DMS 273 treated with DMSO at 0.1 percent for 48 hours (cell line): ENCODE measurements at places on chromosomes 4 and X.

DNA sequence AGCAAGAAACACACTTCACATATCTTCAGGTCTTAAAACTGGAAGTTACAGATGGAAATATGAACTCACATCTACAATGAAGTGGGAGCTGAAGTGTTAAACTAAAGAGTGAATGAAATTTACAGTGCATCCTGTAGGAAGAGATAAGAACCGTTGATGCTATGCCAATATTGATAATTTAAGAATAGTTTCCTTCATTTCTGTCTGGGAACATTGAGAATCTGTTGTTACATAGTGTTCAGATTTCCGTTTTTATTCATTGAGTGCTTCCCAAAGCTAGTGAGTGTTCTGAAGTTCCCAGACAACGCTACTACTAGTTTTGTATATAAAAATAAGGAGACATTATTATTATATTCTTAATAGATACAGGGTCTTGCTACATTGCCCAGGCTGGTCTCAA, 52.3 kb downstream of the UBE2K start:
- DNase-seq: no peak

GRCh38 chr4:150039274-150040127, 38.7 kb upstream of the DCLK2 start:
- DNase-seq: peak; percentile 26

GRCh38 chr4:38914854-38915253, 47.2 kb downstream of the FAM114A1 start:
- no peak for DNase-seq

DNA sequence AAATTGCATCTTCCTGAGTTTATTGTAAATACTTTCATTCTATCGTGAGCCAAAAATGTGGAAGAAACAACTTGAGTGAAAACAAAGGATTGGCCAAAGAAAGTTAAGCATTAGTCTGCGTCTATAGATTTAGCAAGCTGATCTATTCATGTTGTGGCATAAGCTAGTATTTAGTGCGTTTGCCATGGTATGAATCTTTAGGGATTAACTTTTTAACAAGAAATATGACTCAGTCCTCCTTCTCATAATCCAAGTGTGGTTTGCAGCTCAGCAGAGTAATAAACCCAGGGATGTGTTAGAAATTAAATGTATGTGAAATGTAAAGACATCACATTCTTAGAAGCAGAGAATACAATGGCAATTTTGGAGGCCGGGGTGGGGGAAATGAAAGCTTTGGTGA, 1110.9 kb downstream of the NLGN4X start:
- DNase-seq: no peak

DNA sequence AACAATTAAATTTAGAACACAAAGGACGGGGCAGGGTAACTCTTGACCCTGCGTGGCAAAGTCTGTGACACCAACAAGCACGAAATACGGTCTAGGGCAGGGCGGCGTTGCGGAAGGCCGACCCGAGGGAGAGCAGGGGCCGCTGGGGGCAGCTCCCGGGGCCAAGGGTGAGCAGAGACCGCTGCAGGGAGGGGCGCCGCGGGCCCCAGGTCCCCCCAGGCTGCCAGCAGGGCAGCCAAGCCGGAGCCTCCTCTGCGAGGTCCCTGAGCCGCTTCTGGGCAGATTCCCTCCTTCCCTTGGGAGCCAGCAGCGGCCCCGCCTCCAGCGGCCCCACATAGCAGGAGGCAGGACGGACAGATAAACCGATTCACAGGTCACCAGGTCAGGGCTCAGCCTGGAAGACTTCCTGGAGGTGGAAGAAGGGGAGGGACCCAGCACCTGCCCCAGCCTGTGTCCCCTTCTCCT, 90.2 kb downstream of the FAM53A start:
- DNase-seq: no peak

- DNase-seq: no peak
Measured at GRCh38 chrX:120306630-120307029, 4.6 kb downstream of the TMEM255A start.
